ENCODE measurements at places on chromosomes 6 and 20.

DNA sequence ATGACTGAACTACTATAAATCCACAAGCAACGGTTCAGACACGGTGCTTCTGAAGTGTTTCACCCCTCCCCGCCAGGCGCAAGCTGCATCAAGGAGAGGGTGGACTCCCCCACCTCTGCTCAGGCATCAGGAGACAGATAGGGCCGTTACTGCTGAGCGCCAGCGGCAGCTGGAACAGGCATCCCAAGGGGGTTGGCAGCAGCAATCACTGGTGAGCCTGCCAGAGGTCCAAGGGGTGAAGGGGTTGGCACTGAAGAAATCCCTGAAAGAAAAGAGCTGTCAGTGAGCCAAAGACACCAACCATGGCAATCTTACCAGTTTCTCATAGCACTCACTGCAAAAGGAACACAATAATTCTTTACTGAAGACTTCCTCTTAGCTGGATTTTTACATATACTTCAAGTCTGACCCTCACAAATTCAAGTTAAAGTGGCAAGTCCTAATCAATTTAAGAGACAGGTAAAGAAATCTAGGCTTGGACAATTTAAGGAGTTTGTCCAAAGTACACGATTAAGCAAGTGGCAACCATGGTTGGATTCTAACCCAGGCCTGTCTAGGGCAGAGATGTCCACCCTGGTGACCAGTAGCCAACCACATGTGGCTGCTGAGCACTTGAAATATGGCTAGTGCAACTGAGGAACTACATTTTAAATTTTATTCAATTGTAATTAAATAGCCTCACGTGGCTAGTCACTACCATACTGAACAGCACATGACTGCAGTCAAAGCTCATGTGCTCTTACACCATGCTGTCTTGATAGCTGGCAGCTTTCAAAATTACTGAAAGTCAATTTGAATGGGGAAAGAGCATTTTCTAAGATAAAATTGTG, 21.7 kb upstream of the TBC1D20 start:
- no peak for DNase-seq

- DNase-seq: no peak
These were observed 308.8 kb upstream of the EPHA7 start for GRCh38 chr6:93728150-93728549.

- DNase-seq: no peak
These were observed 9.5 kb upstream of the PNRC1 start for GRCh38 chr6:89071036-89071435.

GRCh38 chr6:71236926-71237434, 51.6 kb upstream of the OGFRL1 start:
- DNase-seq: no peak

GRCh38 chr6:159769470-159769869, 7.6 kb downstream of the ACAT2 start:
- DNase-seq: no peak
